Cortex of kidney (tissue), 1 donor: ENCODE measurements at places on chromosomes 13 and 19.

- DNase-seq: no peak
These were observed 25.5 kb downstream of the KCTD12 start for GRCh38 chr13:76860706-76861105.

- no peak for DNase-seq
These were observed 8.7 kb upstream of the KLF2 start for GRCh38 chr19:16315825-16316505.

- DNase-seq: no peak
These were observed 1.3 kb downstream of the SLC25A42 start for GRCh38 chr19:19064811-19065745.

DNA sequence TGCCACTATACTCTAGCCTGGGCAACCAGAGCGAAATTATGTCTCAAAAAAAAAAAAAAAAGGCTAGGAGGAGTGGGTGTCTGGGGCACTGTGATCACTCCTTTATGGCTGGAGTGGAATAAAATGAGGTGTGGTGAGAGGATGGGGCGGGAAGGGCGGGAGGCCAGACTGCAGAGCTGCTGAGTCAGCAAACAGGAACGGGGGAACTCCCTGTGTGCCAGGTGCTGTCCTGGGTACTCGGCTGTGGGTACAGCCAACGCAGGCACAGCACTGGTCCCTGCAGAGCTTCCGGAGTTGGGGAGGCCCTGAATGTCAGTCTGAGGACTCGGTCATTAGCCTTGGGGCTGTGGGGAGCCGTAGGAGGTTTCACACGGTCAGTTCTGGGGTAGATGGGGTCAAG is 5.7 kb downstream of the PRPF31 start:
- no peak for DNase-seq

GRCh38 chr13:24680258-24680920 is at the start of gene ATP12A:
TSS of gene ATP12A (plus strand) at chr13:24680408. CDS start at chr13:24680744, 336 bp downstream.
- DNase-seq: no peak

GRCh38 chr13:80664950-80665349 is 324.0 kb upstream of the SPRY2 start:
- DNase-seq: no peak

DNA sequence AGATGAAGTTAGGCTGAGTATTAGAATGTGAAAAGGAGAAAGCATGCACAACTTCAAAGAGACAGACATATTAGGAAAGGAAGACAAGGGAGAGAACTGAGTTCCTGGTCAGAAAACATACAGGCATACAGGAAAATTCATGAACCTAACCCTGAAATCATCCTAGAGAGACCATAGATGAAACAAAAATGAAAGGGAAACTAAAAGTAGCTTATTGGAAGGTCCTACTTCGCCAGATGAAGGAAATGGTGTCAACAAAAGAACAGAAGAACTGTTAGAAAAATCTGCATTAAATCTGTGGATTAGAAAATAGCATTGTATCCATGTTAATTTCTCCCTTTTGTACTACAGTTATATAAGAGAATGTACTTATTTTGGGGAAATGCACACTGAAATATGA is 169.0 kb upstream of the UFM1 start:
- DNase-seq: no peak

- no peak for DNase-seq
These were observed at the start of gene CCDC97 for GRCh38 chr19:41310033-41310831. TSS of gene CCDC97 (plus strand) at chr19:41310172. CDS start at chr19:41310311, 139 bp downstream.

GRCh38 chr13:70249332-70250064 is 141.2 kb upstream of the KLHL1 start:
- DNase-seq: no peak

GRCh38 chr13:23739596-23739995 is 149.6 kb downstream of the MIPEP start:
- no peak for DNase-seq

DNA sequence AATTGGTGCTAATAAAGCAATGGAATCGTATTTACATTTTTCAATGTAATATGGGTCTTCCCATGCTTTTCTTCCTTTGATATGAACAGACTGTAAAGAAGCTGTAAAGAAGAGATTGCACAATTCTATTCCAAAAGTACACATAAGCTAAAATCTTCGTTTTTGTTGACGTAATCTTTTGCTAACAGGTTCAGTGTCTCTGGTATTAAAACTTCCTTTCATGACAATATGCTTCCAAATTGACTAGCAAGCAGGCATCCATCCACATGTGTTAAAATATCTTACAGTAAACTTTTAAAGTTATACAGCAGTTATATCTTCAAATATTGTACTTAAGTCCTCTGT is 19.3 kb upstream of the SGCG start:
- no peak for DNase-seq

GRCh38 chr13:35785576-35786303 is 309.3 kb upstream of the MAB21L1 start:
- DNase-seq: no peak
